ENCODE measurements at places on chromosomes 6 and 20.

DNA sequence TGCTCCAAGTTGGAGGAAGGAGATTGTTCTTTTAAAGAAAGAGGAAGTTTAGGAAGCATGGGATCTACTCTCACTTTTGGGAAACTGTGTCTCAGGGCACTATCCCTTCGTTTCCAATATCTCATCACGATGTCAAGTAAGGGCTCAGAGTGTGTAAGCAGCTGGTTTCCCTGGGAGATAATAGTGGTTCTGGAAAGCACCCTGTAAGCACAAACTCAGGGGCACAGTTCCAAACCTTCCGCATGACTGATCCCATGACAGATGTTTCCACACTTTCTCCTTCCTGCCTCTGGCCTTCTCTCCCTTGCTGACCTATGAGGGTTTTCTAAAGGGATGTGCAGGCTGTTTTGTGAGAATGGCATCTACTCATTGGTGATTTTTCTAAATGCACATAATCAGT lies 33.9 kb downstream of the ADTRP start:
- DNase-seq, result no peak

- DNase-seq, result peak; percentile 34
These were observed 76.2 kb downstream of the FAM229B start for GRCh38 chr6:112163295-112164257.

- no peak for DNase-seq
These were observed 82.6 kb downstream of the EPB41L2 start for GRCh38 chr6:130980310-130981032.

- DNase-seq, result peak; percentile 39
These were observed 48.4 kb downstream of the CPXM1 start for GRCh38 chr20:2751878-2752566.

DNA sequence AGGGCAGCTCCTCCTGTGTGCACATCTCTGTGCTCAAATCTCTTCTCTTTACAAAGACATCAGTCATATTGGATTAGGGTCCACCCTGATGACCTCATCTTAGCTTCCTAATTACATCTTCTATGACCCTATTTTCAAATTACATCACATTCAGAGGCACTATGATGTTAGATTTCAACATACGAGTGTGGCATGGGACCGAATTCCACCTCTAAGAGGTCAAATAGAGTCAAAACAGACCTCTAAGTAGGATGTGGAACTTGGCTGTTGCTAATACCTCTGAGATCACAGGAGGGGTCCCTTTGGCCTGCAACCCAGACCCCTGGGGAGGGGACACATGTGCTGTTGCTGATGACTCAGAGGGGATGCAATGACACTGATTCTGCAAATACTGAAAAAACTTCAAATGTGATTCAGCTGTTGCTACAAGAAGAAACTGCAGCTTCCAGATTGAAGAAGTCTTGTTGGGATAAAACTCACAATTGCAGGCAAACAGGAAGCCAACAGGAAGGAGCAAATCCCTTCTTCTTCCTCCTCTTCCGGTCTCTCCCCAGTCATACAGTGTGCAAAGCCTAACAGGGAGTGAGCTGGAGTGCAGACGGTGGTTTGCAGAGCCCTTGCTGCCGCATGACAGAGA lies 216.2 kb downstream of the MYLK4 start:
- no peak for DNase-seq

DNA sequence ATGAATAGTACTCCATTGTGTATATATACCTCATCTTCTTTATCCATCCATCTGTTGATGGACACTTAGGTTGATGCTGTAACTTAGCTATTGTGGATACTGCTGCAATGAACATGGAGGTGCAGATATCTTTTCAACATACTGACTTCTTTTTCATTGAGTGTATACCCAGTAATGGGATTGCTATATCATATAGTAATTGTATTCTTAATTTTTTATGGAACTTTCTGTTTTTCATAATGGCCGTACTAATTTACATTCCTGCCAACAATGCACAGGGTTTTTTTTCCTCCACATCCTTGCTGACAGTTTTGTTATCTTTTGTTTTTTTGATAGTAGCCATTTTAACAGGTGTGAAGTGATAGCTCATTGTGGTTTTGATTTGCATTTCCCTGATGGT lies 5.2 kb downstream of the CCN2 start:
- no peak for DNase-seq

GRCh38 chr20:63478346-63479302 lies 6.2 kb upstream of the KCNQ2 start:
- no peak for DNase-seq

DNA sequence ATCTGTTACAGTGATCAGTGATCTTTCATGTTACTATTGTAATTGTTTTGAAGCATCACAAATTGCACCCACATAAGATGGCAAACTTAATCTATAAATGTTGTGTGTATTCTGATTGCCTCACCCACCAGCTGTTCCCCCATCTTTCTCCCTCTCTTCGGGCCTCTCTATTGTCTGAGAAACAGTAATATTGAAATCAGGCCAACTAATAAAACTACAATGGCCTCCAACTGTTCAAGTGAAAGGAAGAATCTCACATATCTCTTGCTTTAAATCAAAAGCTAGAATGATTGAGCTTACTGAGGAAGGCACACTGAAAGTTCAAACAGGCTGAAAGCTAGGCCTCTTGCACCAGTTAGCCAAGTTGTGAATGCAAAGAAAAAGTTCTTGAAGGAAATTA lies 141.2 kb downstream of the CDK19 start:
- DNase-seq, result no peak

- no peak for DNase-seq
These were observed 195.9 kb upstream of the CDH4 start for GRCh38 chr20:61056116-61056515.

- DNase-seq, result peak; percentile 3
These were observed 298.1 kb upstream of the TCF21 start for GRCh38 chr6:133590814-133591213.

DNA sequence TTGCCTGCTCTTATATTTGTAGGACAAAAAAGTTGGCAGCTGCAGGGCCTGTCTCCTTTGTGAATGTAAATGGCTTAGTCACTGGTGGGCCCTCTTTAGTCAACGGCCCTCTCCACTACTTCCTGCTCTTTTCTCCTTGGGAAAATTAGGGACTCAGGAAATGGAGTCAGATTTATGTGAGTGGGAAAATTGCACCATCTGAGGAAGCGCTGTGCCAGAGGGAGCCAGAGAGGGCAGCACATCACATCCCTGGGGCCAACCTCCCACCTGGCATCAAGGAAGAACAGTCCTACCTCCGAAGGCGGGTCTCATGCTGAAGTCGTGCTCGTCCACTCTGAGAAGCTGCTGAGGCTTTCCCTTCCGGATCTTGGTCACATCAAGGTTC lies 15.6 kb downstream of the GABRR2 start:
- no peak for DNase-seq

DNA sequence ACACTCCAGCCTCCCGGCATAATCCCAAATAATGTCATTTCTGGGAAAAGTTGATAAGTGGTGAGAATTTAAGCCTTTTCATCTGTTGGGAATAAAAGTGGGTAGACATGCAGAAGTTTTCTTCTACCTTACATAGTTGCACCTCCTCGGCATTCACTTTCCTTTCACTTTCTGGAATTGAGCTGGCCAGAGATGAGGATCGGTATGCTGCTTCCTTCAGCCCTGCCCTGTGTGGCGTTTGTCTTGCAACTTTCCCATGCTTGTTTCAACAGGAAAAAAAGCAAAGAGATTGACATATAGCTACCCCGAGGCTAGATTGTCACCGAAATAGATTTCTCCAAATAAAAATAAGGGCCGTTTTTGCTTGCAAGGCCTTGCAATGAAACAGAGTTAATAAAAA lies 65.8 kb upstream of the JAG1 start:
- no peak for DNase-seq

- no peak for DNase-seq
These were observed 57.3 kb upstream of the LAMP5 start for GRCh38 chr20:9457136-9457535.

- DNase-seq, result no peak
These were observed 6.4 kb upstream of the SLC2A12 start for GRCh38 chr6:134058622-134059366.

DNA sequence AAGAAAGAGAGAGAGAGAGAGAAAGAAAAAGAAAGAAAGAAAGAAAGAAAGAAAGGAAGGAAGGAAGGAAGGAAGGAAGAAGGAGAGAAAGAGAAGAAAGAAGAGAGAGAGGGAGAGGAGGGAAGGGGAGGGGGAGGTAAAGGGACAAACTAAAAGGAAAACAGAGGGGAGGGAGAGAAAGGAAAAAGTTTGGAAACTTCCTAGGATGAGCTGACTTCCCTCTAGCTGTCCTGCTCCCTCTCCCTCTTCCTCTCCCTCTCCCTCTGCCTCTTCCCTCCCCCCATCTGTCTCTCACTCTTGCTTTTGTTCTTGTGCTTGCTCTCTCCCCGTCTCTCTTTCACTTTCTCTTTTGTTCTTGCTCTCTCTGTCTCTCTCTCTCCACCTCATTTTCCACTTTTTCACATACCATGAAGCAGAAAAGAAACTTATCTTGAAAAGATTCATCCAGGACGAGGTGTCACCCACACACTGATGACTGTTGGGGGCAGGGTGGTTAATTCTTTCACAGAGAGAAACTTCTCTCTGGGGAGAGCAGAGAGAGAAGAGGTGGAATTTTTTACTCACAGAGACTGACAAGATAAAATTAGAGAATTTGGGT lies 56.4 kb upstream of the DUSP22 start:
- DNase-seq, result no peak

GRCh38 chr20:49534255-49534712 lies 33.7 kb downstream of the PTGIS start:
- DNase-seq, result peak; percentile 75
